ENCODE measurements at places on chromosomes 2 and 18.

- DNase-seq = no peak
These were observed 36.2 kb downstream of the SPTBN1 start for GRCh38 chr2:54492335-54492734.

- no peak for DNase-seq
These were observed 205.7 kb downstream of the ALK start for GRCh38 chr2:29715655-29716054.

DNA sequence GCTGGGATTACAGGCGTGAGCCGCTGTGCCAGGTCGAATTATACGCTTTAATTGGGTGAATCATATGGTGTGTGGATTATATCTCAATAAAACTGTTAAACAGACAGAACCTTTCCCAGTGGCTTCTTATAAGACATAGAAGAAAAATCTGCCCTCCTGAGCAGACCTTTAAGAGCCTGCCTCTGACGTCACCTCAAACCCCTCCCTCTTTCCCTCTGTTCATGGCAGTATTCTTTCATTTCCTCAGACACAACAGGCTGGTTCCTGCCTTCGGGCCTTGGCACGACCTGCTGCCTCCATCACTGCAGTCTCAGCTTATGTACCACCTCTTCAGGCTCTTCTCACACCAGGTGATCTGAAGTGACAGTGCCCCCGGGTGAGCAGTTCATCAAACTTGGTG, 14.0 kb upstream of the PDIA6 start:
- no peak for DNase-seq

- no peak for DNase-seq
These were observed 120.8 kb upstream of the ODC1 start for GRCh38 chr2:10568736-10569432.

DNA sequence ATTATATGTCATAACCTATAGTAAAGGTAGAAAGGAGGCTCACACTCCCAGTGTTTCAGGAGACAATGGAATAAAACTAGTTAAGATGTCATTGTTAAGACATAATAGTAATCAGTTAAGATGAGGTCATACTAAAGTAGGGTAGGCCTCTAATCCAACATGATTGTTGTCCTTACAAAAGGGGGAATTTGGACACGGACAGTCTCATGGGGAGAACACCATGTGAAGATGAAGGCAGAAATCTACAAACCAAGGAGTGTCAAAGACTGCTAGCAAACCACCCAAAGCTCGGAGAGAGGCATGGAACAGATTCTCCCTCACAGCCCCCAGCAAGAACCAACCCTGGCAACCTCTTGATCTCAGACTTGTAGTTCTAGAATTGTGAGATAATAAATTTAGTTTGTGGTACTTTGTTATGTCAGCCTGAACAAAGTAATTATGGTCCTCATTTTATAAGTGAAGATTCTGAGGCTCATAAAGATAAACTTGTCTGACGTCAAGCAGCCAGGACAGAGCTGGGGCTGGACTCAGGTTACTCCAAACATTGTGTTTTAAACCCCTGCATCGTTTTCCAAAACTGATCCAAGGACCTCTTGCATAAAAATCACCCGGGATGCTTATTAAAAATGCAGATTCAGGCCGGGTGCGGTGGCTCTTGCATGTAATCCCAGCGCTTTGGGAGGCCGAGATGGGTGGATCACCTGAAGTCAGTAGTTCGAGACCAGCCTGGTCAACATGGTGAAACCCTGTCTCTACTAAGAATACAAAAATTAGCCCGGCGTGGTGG, 47.8 kb downstream of the CCDC195 start:
- no peak for DNase-seq

GRCh38 chr2:234495251-234496054, 1.4 kb downstream of the ARL4C start:
- no peak for DNase-seq

GRCh38 chr2:182078988-182079602, 93.4 kb downstream of the PPP1R1C start:
- DNase-seq = no peak

GRCh38 chr18:50190236-50190635, 4.7 kb downstream of the MYO5B start:
- no peak for DNase-seq

- DNase-seq = no peak
These were observed 88.3 kb downstream of the CAMKMT start for GRCh38 chr2:44450082-44450481.

- DNase-seq = no peak
These were observed 19.1 kb downstream of the MAPRE2 start for GRCh38 chr18:35060122-35060815.

DNA sequence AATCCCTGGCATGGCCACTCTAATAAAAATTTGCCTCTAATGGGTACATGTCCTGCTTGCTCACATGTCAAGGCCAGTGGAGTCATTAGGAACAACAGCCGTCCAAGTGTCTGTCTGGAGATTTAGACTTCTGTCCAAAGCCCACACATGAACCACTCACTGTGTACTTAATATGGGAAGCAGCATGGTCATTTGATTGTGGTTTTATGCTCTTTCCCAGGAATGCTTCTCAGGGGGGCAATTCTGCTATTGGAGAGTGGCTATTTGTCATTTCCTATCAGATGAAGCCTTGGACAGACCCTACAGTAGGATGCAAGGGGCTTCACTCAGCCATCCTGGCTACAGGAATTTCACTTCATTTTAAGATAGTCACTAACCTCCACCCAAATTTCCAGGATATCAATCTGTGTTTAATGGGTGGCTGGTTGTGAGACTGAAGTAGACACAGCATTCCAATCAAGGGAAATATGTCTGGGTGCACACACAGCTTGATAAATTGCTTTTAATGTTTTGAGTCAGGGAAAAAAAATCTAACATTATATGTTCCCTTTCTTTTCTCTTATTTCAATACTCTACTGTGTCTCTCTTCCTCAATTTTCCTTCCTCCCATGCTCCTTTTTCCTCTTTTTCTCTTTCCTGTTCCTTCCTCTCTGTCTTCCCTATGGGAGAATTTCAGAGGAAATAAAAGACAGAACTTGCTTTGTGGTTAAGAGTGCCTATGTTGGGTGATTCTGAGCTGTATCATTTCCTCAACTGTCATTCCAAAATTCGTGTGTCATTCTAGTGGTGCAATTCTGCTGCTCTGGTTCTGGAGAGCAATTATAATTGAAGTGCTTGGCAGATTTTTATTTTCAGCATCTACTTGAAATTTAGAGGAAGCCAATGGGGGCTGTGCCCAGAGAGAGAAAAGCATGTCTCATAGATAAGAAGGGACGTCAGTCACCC, 320.1 kb downstream of the OSR1 start:
- no peak for DNase-seq

DNA sequence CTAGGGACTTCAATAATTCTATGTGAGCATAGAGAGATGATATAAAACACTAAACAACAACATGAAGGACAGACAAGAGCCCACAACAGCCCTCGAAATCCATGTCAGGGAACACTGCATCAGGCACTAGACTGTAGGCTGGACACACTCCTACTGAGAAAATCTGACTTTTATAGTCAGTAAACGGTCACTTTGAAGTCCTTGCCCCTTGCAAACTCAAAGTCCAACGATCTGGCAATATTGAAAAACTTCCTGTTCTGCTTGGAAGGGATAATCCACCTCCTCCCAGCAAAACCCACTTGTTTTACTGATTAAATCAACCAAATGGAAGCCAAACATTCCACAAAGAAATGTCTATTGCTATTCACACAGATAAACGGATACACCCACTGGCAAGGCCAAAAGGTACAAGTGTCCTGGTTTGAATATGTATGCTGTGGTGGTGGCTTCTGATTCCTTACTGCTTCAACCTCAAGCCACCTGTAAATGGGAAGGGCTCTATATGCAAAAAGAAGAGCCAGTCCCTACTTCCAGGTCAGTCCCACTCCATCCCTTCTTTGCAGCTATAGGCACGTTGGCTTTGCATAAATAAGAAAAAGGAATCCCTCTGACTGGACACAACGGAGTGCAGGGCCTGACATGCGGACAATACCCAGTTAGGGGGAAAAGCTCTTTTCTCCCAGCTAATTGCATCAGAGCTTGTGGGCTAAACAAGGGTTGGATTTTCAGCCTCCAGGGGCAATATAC, 56.6 kb downstream of the STK39 start:
- no peak for DNase-seq

GRCh38 chr2:18473241-18474181, 86.9 kb downstream of the RDH14 start:
- no peak for DNase-seq

DNA sequence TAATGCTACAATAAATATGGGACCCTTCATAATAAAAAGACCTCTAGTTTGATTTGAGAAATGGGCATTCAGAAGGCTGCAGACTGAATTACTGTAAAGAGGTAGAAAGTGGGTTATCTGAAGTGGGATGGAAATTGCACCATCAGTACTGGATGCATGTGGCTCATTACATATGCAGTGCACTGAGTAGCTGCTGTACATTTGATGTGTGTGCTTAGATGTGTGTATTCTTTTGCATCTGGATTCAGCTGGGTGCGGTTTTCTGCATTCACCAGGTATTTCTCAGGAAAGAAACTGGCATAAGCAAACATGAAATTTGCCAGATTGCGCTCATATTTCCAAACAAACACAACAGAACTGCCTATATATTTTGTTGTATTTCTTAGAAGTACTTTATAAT, 38.2 kb downstream of the NDC80 start:
- DNase-seq = no peak

GRCh38 chr2:177765698-177766097, 306.9 kb downstream of the PDE11A start:
- no peak for DNase-seq

- DNase-seq = no peak
These were observed 94.0 kb downstream of the VRK2 start for GRCh38 chr2:58140508-58141072.

DNA sequence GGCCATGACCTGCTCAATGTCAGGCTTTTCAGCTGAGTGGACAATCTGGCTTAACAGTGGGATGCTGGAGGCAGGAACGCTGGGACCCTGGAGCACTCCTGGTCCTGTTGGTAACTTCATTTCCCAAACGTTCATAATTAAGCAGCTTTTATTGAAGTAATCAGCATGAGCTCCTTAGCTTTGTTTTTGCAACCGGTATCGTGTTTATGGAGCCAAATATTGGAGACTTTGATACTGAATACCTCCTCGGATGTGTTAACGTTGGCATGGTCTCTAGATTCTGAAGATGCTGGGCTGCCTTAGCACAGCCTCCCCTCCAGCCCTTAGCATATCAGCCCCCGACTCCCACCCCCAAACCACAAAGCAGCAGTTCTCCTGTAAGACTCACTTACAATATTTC, 60.7 kb downstream of the OSR1 start:
- no peak for DNase-seq

DNA sequence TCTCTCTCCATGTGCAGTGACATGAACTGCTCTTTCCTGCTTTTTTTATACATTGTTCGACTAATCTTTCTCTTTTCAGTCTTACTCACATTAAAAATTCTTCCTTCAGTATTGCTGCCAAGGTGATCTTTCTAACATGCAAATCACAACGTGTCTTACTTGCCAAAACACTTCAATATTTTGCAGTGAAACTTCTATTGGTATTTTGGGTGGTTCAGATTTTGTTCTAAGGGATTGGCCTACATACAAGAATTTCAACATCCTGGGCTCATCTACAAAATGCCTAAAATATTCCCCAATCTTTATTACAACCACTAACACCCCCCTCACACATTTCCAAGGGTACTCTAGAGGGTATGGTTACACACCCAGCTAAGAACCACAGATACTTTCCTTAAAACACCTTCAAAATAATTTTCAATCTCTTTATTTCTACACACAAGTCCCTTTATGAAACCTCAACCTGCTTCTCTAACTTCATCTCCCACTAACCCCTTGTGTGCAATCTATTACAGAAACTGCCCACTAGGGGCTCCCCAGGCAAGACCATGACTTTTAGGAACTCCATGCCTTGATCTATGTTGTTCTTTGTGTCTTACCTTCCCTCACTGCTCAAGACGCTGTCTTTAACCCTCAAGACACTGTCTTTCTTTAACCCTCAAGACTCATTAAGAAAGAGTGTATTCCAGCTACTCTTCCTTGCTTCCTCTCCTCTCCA, 50.9 kb downstream of the COL3A1 start:
- no peak for DNase-seq

- no peak for DNase-seq
These were observed 358.4 kb upstream of the SALL3 start for GRCh38 chr18:78621141-78621755.

DNA sequence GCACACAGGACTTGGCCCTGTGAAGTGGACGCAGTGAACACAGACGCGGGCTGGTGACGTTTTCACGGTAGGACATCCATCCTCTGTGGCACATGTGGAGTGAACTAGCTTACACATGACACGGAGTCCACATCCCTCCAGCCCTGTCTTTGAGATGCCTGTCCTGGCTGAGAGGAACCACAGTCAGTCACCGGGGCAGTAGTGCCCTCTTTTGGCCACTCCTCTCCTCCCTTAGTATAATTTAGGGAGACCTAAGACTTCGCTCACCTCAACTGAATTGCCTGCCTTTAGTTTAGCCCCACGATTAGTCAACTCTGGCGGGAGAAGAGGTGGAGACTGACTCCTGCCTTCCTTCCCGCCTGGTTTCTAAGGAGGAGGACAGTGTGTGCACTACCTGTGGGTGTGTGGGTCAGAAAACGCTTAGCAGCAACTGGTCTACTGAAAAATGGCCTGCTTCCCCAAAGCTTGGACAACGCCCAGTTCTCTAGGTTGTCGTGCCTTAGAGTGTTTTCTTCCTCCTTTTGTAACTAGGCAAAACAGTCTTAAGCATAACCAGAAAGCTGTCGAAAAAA, 70.6 kb downstream of the MBP start:
- peak; percentile 71 for DNase-seq

Measured in stimulated activated effector memory CD8-positive, alpha-beta T cell treated with anti-CD3 and anti-CD28 coated beads, Interleukin-12 subunit alpha, Interleukin-12 subunit beta, amount 100 ng/mL, for 72 hours (primary cell).